Naive thymus-derived CD4-positive, alpha-beta T cell (primary cell): ENCODE measurements at places on chromosomes 3 and 15. TPM values are rescaled to one million over a fixed set of nuclear protein-coding genes. Genes with fewer than 3 reads are reported as not detected.

- no peak for DNase-seq
Observed at GRCh38 chr15:99239545-99240198, 9.7 kb downstream of the TTC23 start.

- DNase-seq = no peak
Observed at GRCh38 chr3:146314871-146315270, 64.0 kb upstream of the PLSCR4 start.

DNA sequence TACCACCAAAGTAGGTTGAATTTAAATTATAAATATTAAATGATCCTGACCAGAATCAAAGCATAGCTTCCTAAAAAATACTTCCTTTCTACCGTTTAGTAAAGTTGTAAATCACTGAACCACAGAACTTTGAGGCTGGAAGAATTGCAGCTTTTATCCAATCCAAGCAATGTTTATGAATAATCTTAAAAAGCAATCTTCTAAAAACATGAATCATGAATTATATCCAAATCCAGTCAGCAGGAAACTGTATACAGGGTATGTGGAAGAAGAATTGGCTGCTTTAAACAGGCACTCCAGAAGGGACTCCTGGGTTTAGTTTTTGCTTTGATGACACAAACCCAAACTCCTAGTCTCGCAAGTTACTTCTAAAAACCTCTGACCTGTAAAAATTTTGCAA lies 30.2 kb downstream of the HEG1 start:
- no peak for DNase-seq

GRCh38 chr15:68383161-68384074 lies 48.5 kb downstream of the ITGA11 start:
- peak; percentile 30 for DNase-seq

DNA sequence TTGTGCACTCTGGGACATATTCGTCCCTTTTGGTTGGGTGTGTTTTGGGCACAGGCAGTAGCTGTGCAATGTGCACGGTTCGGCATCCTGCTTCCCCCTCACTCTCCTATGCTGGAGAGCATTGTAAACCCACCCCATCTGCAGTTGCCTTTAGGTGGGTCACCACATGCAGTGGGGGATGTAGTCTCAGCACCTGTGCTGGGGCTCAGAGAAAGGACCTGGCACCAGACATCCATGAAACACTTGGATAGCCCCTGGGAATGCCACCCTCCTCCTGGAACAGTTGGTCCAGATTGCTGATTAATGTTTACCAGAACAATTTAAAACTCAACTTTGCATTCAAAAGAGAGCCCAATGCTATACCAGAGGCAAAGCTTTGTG lies 123.9 kb upstream of the MEF2A start:
- no peak for DNase-seq

DNA sequence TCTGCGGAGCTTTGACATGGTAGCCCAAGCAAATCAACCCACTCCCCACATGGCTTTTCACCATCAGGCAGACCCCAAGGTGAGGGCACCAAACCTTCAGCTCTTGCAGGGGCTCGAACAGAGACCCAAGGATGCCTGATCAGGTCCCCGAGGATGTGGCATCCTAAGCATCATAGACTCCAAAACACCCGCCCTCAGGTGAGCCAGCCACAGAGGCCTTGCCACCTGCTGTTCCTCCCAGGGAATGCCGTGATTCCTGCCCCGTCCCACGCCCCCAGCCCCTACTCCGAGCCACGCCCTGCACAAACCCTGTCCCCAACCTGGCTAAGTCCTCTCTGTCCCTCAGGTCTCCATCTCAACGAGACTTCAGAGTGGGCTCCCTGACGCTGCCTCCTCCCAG lies 34.7 kb upstream of the SLC41A3 start:
- no peak for DNase-seq

GRCh38 chr3:64203216-64203615 lies 22.1 kb downstream of the PRICKLE2 start:
- DNase-seq = no peak

DNA sequence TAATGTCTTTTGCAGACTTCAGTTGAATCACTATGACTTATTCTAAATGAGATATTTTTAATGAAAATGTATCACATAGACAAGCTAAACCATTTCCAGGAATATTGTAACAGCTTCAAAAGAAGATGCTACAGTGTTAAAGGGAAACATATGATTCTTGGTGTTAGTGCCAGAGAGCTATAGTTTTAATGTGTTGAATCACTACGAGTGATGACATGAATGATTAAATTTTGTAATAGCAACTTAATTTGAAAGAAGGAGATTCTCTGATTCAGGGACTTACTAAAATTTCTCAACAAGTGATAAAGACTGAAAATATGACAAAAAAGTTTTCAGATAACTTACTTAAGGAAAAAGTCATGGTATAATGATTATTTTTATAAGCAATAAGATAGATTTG lies 267.3 kb upstream of the SLITRK3 start:
- no peak for DNase-seq

GRCh38 chr15:95365511-95366107 lies 964.9 kb upstream of the NR2F2 start:
- no peak for DNase-seq

DNA sequence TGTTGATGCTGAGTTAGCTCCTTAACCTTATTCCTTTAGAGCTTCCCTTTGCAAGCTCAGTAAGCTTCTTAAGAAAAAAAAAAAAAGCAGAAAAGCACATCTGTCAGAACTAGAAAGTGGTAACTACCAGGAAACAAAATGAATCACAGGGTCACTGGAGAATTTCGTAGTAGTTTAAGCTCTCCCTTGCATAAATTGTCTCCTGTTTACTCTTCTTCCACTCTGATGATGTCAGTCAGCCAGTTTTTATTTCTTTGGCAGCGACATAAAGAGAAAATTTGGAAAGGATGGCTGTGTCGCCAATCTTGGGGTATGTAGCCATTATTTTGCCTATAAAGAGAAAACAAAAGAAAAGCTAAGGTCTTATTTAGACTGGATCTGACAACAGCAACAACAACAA lies 3.2 kb upstream of the GABRR3 start:
- DNase-seq = no peak

GRCh38 chr15:78739996-78740903 lies 71.0 kb downstream of the ADAMTS7 start:
- no peak for DNase-seq

GRCh38 chr3:55708242-55708641 lies 221.1 kb upstream of the WNT5A start:
- no peak for DNase-seq

DNA sequence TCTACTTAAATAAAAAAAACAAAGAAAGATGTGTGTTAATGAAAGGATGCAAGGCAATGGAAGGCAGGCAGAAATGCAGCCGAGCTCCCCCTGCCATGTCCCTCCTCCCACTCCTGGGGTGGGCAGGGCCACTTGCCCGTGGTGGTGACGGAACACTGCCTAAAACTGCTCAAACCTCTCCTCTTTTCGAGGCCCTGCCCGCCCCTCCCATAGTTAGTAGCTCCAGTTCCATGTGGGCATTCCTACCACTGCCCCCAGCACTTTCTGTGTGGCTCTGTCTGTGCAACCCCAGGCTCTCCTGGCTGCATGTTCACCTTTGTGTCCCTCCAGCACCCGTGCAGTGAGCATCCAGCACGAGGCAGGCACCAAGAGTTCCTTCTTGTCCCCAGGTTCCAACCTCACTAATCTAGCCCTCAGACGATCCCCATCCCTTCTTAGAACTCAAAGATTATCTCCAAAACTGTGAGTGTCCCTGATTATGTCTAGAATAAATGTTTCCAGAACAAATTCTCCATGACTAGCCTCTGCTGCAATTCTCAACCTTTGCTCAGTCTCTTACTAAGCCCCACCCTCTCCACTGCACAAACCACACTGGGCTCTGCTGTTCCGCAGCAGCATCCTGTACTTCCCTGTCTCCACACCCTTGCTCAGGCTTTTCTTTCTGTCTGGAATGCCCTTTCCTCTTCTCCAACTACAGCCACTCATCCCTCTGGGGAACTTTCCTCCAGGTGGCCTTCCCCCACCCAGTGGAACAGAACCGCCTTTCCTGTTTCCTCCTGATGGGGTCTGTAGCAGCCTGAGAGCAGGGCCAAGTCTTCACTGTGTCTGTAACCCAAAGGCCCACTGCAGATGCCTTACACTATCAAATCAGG lies 32.6 kb upstream of the SPTBN5 start:
- peak; percentile 15 for DNase-seq

- no peak for DNase-seq
Observed at GRCh38 chr3:143301031-143301901, 181.7 kb downstream of the CHST2 start.

DNA sequence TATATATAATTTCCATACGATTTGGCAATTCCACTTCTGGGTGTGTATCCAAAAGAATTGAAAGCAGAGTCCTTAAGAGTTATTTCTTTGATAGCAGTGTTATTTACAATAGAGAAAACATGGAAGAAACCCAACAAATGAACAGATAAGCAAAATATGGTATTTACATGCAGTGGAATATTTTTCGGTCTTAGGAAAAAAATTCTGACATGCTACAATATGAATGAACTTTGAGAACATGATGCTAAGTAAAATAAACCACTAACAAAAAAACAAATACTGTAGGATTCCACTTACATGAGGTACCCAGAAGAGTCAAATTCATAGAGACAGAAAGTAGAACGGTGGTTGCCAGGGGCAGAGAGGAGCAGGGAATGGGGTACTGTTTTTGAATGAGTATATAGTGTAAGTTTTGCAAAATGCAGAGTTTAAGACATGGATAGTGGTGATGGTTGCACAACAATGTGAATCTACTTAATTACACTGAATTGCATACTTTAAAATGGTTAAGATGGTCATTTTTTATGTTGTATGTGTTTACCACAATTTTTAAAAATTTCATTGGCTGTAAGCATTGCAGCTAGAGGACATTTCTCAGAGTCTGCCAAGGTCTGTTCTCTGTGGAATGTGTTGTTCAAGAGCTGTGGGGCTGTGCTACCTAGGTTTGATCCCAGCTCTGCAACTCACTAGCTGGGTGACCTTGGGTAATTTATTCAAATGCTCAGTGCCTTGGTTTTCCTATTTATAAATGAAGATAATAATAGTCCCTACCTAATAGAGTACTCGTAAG lies 122.1 kb downstream of the MEX3B start:
- DNase-seq = no peak

- DNase-seq = no peak
Observed at GRCh38 chr3:49017229-49017970, 980 bp downstream of the DALRD3 start.

GRCh38 chr3:171383206-171384018 lies 76.8 kb downstream of the TNIK start:
- no peak for DNase-seq

GRCh38 chr15:89963301-89964231 lies 37.6 kb upstream of the ZNF710 start:
- DNase-seq = no peak

DNA sequence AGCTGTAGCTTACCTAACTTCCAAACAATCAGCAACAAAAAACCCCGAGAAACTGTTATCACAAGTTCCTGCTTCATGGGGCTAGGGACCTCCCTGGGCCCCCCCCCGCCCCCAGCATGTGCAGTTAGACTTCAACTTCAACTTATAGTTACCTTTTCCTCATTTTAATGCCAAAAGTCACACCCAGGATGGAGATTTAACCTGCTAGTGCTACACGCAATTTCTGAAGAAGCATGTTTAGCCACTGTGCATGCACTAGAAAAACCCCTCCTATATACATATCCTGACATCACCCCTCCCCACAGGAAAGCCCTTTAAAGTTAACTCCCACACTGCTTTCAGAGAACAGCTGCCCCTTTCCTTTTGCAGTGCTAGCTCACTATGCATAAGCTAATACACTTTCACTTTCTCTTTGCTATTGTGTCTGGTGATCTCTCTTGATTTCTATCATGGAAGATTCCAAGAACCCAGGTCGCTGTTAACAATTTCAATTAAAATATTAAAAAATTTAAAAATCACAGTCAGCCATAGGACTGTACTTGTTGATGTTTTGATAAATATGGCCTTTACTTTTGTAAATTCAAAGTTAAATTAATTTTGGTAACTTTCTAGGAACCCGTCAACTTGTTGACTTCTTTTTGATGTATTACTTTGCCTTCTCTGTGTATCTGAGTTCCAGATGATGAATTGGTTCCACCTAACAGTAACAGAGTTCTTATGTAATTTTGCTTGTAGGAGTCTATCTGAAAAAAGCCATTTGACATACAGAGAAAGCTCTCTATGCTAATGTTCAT lies 75.2 kb upstream of the ACAD9 start:
- peak; percentile 88 for DNase-seq

GRCh38 chr15:39114690-39115378 lies 466.0 kb upstream of the THBS1 start:
- no peak for DNase-seq

DNA sequence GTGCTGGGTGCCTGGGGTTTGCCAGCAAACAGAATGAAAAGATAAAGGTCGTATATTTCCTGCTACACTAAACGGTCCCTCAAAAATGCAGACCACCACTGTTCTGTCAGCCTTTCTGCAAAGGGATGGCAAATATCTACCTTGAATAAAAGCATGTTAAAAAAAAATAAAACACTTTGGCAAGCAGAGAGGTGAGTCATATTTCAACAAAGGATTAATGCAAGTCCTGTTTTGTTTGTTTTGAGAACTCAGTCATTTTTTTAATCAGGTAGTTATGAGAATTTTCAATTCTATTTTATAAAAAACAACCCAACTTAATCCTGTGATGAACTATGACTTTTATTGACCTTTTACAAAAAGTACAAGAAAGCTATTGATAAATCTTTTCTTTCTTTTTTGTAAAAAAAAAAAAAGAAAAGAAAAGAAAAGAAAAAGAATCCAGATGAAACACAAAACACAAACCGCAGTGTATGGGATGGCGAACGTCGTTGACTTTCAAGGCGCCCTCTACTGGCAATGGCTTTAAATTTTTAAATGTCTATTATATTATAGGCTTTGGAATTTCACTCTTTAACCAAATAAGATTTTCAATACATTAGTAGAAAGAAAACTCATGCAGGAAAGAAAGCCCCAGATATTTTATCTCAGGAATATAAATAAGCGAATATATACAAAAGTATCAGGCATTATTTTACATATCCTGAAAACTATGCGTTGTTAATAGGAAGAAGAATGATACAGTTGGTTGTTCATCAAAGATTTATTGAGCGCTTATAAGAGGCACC lies 87.8 kb downstream of the NCEH1 start:
- DNase-seq = peak; percentile 48

- DNase-seq = no peak
Observed at GRCh38 chr3:138113326-138113725, 2.1 kb downstream of the DZIP1L start.

The A4GNT gene
- total RNA-seq = not detected

The SIAH2 gene
- total RNA-seq = 38.2 and 39.2 TPM in 2 replicates

The GUCA1C gene
- not detected for total RNA-seq

The MKRN2OS gene
- not detected for total RNA-seq

The BMF gene
- 31.1 TPM for total RNA-seq

The PLXNA1 gene
- 9.4 TPM for total RNA-seq

The TFDP2 gene
- total RNA-seq = 41.0 TPM

The SUCLG2 gene
- total RNA-seq = 49.7 and 52.3 TPM in 2 replicates
